Myocyte (in vitro differentiated cells): ENCODE measurements at places on chromosomes 3 and 15. TPM values are rescaled to one million over a fixed set of nuclear protein-coding genes. Genes with fewer than 3 reads are reported as not detected.

GRCh38 chr15:46848704-46849103 lies 868.6 kb upstream of the SEMA6D start:
- no peak for DNase-seq

DNA sequence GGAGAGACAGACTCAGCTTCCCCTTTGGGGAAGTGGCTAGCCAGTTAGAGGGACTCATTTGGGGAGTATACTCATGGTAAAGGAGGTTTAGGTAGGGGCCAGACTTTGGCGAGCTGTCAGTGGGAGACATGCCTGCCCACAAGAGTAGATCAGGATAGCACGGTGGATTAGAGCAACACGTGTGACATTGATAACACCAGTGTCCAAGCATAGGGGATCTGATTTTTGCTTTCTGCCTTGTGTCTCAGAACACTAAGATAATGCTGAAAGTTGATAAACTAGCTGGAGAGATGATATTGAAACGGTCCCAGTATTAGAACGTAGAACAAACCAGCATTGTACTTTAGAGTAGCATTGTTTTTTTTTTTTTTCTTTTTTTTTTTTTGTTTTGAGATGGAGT lies 25.9 kb downstream of the MAP6D1 start:
- DNase-seq: no peak

FETUB gene
- not detected in 2 replicates for total RNA-seq

DNA sequence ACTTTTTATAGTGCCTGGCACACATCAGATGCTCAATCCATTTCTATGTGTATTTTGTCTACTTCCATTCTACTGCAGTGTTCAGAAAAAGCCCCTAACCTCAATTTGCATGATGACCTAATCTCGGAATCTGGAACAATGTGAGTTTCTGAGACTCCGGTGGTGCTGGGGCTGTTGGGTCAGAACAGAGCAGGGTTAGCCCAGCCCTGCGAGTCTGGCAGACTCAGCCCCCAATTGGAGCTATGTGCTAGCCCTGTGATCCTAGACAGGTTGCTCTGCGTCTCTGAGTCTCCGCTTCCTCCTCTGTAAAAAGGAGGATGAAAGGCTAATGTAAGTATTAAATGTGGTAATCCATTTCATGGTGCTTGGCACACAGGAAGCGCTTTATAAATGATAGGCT lies 95.0 kb upstream of the ICE2 start:
- DNase-seq: no peak

GRCh38 chr3:24043168-24043567 lies 98.1 kb downstream of the NR1D2 start:
- DNase-seq: no peak

DNA sequence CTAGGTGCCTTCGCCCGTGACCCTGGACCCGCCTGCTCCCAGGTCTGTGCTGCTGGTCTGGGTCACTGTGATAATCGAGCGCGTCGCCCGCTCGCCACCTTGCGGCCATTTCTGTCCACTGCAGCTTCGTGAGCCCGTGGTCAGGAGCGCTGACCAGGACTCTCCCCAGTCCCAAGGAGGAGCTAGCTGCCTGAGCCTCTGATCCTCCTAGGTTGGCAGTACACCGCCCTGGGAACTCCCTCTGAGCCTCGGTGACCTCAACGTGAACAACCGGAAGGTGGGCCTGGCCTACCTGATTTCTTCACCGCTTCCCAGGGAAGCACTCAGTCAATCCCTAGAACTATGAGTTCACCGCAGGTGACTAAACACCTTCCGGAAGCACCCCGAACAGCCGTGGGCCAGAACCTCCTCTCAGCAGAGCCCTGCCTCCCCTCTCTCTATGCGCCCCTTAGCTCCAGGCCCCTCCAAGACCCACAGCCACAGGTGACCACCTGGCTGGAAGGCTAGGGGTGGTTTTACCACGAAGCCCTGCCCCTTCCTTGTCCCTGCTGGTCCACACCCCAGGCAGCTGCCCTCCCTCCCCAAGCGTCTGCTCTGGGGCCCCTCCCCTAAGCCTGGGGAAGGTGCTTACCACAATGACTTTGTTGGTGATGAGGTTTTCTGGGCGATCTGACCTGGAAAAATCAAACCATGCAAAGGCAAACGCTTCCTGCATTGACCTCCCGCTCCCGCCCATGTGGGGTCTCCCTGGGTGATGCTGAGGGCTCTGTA lies 9.7 kb downstream of the PLA2G4D start:
- peak; percentile 65 for DNase-seq

DNA sequence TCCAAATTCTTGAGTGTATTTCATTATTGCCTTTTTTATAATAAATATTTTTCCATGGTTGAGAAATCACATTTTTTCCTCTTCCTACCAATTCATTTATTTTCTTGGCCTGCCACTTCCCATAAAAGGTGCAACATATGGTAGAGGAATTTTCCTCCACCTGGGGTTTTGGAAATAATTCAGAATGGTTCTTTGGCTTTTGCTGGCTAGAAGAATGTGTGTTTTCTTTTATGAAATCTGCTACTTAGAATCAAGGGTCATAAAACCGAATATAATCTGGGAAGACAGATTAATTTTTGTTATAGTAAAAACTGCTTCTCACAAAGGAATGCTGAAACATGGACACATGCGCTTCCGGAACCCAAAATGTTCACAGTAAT lies 54.0 kb upstream of the POMGNT2 start:
- DNase-seq: no peak
